ENCODE measurements at places on chromosomes 7 and 10.

DNA sequence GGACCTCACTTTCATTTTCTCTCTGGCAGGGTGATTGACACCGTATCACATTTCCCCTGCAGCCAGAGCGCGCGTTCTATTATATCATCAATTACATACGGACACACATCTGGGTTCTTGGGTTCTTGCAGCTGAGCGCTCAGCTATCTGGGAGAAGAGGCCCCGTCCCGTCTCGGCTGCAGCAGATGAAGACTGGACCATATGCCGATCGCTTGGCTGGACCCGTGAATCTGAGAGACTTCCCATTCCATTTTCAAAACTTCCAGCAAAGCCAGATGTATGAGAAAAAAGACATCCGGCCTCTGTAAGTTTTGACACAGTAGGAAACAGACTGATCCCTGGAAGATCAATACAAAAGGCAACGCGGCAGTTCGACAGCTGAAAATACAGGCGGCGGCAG, 99.8 kb downstream of the JCAD start:
- no peaks in the 10 kb centered on the region for H3K27me3 ChIP-seq
- no peak for DNase-seq
- no peak overlapping the region for H3K4me3 ChIP-seq
- H3K4me1 ChIP-seq = no peaks in the 10 kb centered on the region

- no peaks in the 10 kb centered on the region for H3K36me3 ChIP-seq
- H3K4me3 ChIP-seq = no peak overlapping the region
- no peaks in the 10 kb centered on the region for H3K27me3 ChIP-seq
- H3K27ac ChIP-seq = no peak overlapping the region
- no peaks in the 10 kb centered on the region for H3K4me1 ChIP-seq
- no peak for DNase-seq
Observed at GRCh38 chr7:11332865-11333228, 359.2 kb downstream of the PHF14 start.

GRCh38 chr7:131466735-131467365, 89.6 kb downstream of the PODXL start:
- no peak overlapping the region for H3K4me3 ChIP-seq
- no peaks in the 10 kb centered on the region for H3K27me3 ChIP-seq
- no peaks in the 10 kb centered on the region for H3K4me1 ChIP-seq
- no peak overlapping the region for H3K27ac ChIP-seq

DNA sequence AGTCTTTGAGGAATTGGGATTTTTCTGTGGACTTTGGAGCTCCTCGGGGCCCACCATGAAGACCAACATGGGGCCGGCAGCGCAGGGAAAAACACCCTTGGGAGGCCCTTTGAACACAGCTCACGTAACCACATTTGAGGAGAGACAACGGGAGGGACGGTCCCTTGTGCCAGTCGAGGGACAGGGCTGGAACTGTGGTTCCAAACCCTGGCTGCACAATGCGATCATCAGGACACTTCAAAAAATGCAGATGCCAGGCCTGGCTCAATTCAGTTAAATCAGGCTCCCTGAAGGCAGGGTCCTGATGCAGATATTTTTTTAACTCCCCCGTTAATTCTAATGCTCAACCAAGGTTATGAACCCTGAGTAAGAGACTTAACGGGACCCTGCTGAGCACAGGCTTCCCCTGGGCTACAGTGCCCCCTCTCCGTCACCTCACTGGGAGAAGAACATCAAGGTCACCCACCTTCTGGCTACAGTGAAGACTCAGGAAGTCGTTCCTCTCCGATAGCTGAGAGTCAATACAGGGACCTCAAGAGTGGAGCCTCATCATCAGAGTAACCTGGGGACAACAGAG, 30.4 kb downstream of the LYZL1 start:
- H3K27me3 ChIP-seq = peaks cover 32% of the 10 kb centered on the region
- no peak for DNase-seq
- H3K4me1 ChIP-seq = peaks cover 8% of the 10 kb centered on the region
- H3K36me3 ChIP-seq = no peaks in the 10 kb centered on the region
- H3K27ac ChIP-seq = no peak overlapping the region
- no peak overlapping the region for H3K4me3 ChIP-seq

- H3K4me3 ChIP-seq = no peak overlapping the region
- H3K27ac ChIP-seq = no peak overlapping the region
- no peaks in the 10 kb centered on the region for H3K4me1 ChIP-seq
- H3K27me3 ChIP-seq = peaks cover under 1% of the 10 kb centered on the region
- DNase-seq = no peak
Observed at GRCh38 chr7:3272691-3273141, 28.3 kb upstream of the SDK1 start.

DNA sequence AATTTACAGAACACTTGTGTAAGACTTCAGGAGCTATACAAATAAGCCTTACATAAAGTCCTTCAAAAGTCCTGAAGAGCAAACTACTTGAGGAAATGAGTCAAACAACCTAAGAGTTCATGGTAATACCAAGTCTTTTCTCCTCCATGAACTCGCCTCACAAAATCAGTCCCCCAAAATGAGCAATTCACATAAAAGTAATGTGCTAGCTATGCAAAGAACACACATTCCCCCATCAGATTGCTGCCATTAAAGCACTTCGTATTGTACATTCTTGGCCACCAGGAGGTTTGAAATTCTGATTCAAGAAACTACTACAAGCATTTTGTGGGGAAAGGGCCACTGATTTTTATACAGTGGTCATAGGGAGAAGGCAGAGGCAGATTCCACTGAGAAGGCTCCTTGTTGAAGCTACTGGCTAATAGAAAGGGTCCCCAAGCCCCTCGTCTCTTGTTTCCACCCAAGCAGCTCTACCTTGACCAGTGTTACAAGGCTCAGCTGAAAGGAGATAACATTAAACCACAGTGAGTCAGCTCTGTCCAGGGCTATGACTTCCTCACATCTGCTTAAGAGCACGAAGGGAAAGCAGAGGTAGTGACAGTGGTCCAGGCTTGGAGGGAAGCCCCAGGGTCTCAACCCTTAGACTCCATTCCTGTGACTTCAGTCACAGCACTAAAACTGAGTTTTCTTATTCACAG, 115.2 kb upstream of the CDK1 start:
- no peak overlapping the region for H3K27ac ChIP-seq
- no peak for DNase-seq
- peaks cover 32% of the 10 kb centered on the region for H3K4me1 ChIP-seq
- no peaks in the 10 kb centered on the region for H3K27me3 ChIP-seq
- H3K4me3 ChIP-seq = no peak overlapping the region
- peaks cover 14% of the 10 kb centered on the region for H3K36me3 ChIP-seq

GRCh38 chr7:141649865-141650634, 51.9 kb downstream of the DENND11 start:
- no peak overlapping the region for H3K27ac ChIP-seq
- no peak overlapping the region for H3K4me3 ChIP-seq
- H3K27me3 ChIP-seq = no peaks in the 10 kb centered on the region

DNA sequence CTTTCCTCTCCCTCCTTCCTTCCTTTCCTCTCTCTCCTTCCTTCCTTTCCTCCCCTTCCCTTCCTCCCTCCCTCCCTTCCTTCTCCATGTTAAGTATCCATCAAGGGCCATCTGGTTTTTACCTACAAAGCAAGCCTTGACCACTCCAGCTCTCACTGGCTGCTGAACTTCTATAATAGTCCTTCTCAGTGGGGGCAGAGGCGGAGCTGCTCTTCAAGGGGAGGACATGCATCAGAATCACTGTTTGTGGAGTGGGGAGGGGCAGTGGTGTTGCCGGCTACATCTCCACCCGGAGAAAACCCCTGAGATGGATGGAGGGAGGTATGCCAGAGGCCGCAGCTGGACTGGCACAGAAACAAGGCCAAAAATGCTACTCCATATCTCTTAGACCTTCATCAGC, 25.9 kb downstream of the LAMB1 start:
- H3K4me3 ChIP-seq = no peak overlapping the region
- H3K36me3 ChIP-seq = no peaks in the 10 kb centered on the region
- H3K27me3 ChIP-seq = no peaks in the 10 kb centered on the region

DNA sequence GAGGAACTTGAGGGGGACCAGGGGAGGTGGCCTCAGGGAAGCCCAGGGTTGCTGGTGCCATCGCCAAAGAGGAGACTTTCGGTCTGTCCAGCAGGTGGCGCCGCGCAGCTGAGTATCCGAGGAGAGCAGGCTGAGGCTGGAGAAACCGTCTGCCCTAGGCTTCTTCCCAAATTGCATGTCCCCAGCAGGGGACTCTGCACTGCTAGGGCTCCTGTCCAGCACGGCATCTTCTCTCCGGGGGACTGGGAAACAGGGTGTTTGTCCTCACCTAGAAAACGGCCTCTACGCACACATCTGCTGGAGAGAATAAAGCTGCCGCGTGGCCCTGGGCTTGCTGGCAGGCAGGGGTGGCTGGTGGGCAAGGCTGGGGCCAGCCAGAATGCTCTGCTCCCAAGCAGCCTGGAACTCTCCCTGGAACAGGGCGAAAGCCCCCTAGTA, 161.9 kb downstream of the SH2D4B start:
- DNase-seq = peak; percentile 77
- no peak overlapping the region for H3K27ac ChIP-seq

DNA sequence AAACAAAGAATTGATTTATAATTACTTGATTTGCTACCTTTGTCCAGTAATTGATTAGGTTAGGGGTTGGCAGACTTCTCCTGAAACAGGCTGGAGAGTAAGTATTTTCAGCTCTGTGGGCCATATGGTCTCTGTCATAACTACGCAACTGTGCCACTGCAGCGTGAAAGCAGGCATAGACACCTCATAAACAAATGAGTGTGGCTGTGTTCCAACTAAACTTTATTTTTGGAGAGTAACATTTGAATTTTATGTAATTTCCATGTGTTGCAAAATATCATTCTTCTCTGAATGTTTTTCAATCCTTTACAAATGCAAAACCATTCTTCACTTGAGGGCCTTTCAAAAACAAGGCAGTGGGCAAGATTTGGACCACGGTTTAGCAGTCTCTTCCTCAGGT, 76.9 kb downstream of the GALNT17 start:
- H3K27ac ChIP-seq = no peak overlapping the region
- H3K4me3 ChIP-seq = no peak overlapping the region
- H3K27me3 ChIP-seq = no peaks in the 10 kb centered on the region
- no peaks in the 10 kb centered on the region for H3K4me1 ChIP-seq
- no peaks in the 10 kb centered on the region for H3K36me3 ChIP-seq

DNA sequence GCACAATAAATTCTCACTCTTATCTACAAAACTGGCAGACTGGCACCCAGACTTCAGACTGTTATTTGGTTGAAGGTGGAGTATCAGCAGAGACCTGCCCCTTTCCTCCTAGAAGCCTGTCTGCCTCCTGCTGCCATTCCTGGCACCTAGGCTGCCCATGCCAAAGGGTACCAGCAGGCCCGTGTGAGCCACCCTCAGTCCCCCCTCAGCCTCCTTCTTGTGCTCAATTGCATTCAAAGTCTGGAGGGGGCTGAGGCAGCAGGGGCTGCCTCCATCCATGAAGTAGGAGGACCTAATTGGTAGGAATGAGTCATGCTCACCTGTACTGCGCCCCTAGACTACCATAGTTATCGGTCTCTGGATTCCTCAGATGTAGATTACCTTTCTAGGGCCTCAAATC, 440.9 kb upstream of the GRM3 start:
- no peak for DNase-seq
- no peaks in the 10 kb centered on the region for H3K4me1 ChIP-seq
- no peaks in the 10 kb centered on the region for H3K36me3 ChIP-seq

DNA sequence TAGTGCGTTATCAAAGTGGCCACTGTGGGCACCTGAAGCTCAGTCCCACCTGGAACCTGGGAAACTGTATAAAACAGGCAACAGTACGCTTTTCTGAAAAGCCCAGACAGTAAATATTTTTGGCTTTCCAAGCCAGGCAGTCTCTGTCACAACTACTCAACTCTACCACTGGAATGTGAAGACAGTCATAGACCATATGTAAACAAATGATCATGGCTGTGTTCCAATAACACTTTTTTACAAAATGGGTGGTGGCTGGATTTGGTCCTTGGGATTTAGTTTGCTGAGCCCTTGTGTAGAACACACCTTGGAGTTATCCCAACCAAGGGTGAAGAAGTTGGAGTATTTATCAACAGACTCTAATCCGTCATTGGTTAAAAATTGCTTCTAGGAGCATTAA, 259.9 kb downstream of the SKIDA1 start:
- no peaks in the 10 kb centered on the region for H3K27me3 ChIP-seq
- H3K4me3 ChIP-seq = no peak overlapping the region
- no peaks in the 10 kb centered on the region for H3K4me1 ChIP-seq

DNA sequence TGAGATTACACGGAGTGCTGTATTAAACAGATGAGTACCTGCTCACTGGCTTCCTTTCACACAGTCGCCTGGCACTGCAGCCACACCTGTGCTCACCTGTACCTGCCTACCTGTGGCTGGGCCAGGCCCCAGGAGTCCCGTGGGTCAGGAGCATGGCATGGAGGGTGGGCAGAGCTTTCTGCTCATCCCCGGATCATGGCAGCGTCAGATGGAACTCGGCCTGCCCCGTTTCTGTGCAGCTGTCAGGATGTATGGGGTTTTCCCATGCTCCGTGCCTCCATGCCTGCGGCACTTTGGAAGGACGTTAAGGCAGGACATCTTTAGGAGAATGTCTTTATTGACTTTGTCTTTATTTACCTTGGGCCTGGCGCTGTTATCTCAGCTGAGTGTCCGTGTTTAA, 112.2 kb downstream of the MGMT start:
- no peaks in the 10 kb centered on the region for H3K27me3 ChIP-seq
- H3K4me1 ChIP-seq = no peaks in the 10 kb centered on the region
- no peak for DNase-seq
- no peak overlapping the region for H3K4me3 ChIP-seq
- H3K36me3 ChIP-seq = peaks cover 6% of the 10 kb centered on the region

DNA sequence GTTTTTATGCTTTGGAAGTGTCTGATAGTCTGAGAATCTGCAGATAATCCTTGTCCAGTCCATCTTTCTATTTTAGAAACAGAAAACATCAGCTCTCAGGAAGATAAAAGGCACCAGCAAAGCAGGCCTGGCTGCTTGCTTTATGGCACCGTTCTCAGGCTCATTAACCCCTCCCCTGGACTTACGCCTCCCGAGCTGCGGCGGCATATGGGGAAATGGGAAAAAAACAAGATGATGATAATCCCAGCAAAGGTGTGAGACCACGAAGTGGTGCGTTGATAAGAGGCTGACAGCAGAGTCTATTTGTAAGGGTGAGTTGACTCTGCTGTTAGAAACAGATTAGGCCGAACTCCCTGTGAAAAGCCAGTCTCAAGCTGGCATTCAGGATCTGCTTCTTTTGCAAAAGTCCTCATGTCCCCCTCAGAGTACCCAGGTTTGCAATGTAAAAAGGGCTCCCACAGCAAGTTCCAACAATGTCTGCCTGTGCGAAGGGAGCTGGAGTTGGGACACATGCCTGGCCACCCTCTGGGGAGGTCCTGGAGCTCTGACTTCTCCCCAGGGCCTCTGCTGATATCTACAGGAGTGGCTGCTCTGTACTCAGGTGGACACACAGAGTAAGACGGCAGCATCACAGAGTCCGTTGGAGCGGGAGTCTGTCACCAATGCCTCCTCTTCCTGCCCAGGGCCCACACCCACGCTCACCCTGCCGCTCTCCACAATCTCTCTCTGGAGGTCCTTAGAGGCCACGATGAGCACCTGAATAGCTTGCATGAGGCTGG, 54.3 kb downstream of the SPDYE5 start:
- no peaks in the 10 kb centered on the region for H3K36me3 ChIP-seq
- no peak for DNase-seq
- H3K4me3 ChIP-seq = no peak overlapping the region
- H3K27ac ChIP-seq = no peak overlapping the region
- H3K27me3 ChIP-seq = no peaks in the 10 kb centered on the region
- no peaks in the 10 kb centered on the region for H3K4me1 ChIP-seq
